ENCODE measurements at places on chromosomes 5 and 9.
A peak's percentile ranks its signal among the peaks of the same experiment; 100 is the strongest.

- no peak overlapping the region for H3K4me3 ChIP-seq
- H3K27ac ChIP-seq = no peak overlapping the region
- no peaks in the 10 kb centered on the region for H3K27me3 ChIP-seq
- H3K4me1 ChIP-seq = no peaks in the 10 kb centered on the region
Measured at GRCh38 chr9:78807286-78807685, 510.4 kb downstream of the PSAT1 start.

DNA sequence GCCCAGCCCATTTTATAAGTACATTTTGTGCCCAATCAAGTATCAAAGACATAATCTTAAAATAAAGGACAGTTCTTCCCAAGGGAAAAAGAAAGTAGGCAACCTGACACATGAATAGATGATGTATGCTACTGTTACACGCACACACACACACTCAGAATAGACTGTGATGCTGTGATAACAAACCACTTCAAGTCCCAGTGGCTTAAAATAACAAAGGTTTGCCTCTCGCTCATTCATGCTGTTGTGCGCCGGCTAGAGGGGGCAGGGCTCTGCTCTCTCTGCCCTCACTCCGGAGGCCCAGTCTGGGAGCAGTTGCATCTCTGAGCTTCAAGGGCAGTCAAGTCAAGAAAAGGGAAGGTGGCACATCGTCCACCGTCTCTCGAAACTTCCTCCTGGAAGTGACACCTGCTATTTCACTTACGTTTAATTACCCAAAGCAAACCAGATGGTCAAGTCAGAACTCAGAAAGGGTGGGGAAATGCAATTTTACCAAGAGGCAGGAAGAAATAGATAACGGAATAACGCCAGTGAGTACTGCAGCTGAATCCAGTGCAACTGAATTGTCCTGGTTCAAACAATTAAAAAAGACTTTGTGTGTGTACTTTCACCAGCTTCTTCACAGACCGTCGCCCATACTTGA, 43.3 kb downstream of the ANKRD33B start:
- DNase-seq = no peak
- peaks cover 16% of the 10 kb centered on the region for H3K4me1 ChIP-seq
- H3K36me3 ChIP-seq = no peaks in the 10 kb centered on the region
- no peaks in the 10 kb centered on the region for H3K27me3 ChIP-seq

DNA sequence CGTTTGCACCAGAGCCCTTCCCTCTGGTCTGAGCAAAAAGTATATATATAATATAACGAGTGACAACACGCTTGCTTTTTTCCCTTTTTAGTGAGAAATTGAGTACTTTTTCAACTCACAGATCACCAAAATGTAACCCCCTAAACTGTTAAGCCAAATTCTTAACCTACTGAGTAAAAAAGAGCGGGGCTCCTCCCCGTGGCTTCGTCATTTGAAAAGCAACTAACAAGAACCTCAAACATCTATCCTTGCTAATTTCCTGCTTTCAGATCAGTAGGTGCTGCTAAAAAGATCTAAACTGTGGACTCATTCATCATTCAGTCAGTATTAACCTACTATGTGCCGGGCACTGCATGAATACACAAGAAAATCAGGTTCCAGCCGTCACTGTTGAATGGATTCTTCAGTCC, 1.0 kb upstream of the PTBP3 start:
- H3K4me3 ChIP-seq = peak overlapping the region; percentile 88
- H3K36me3 ChIP-seq = no peaks in the 10 kb centered on the region
- peak overlapping the region; percentile 86 for H3K27ac ChIP-seq
- peaks cover 22% of the 10 kb centered on the region for H3K4me1 ChIP-seq
- no peaks in the 10 kb centered on the region for H3K27me3 ChIP-seq
- no peak for DNase-seq

DNA sequence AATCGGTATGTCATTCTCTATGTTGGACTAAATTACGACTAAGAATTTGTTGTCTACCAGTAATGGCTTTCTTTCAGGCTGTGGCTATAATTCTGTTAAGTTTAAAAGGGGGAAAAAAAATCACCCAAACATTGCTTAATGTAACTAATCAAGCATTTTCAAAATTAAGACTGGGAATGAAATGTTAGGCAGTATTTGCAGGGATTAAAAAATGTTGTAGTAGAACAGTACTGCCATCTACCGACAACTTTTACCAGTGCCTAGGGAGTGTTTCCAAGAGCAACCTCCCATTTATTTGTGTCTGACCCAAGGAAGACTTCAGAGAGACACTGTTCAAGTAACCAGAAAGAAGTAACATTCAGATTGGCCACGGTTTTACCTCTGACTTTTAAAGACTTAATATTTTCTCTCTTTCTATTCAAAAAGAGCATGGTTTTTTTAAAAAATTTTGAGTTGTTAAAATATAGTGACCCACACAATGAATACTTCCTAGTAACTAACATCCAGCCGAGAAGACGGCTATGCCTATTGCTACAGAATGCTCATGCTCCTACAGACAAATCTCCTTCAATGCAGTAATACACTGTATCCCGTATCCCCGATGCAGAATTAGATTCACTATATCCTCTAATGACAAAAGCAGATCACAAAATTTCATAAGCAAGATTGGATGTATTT, 92.4 kb downstream of the ARL15 start:
- H3K4me3 ChIP-seq = no peak overlapping the region
- H3K4me1 ChIP-seq = peaks cover 9% of the 10 kb centered on the region
- no peak overlapping the region for H3K27ac ChIP-seq
- DNase-seq = no peak

- DNase-seq = no peak
- peaks cover 38% of the 10 kb centered on the region for H3K4me1 ChIP-seq
- H3K27me3 ChIP-seq = no peaks in the 10 kb centered on the region
Measured at GRCh38 chr9:19252174-19252884, 21.8 kb downstream of the DENND4C start.

DNA sequence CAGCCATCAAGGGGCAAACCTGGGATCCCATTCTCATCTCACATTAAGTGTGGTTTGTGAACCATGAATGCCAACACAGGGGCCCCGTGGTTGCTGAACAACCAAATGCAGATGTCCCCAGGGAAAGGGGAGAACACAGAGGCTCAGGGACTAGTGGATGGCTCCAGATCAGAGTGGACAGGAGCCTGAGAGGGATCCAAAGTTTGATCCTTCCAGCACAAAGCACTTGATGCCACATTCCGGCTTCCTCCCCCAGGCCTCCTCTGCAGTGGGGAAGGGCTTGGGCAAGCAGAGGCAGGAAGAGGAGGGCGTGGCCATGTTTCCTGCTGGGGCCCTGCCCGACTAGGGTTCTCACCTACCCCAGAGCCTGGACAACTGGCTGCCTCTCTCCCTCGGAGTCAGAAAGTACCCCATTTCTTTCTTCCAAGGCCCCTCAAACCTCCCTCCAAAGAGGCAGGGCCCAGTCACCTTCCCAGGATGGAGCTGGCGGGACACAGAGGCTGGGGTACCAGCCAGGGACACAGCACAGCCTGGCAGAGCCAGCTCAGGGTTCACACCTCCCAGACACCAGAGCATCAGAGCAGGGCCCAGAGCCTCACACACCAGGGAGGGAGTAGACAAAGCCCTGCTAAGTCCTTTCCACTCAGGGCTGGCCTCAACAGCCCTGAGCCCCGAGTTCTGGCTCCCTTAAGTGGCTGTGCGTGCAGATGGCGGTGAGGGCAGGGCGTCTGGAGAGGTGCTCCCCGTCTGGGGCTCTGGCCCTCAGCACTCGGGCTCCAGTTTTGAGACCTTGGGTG, 4.3 kb upstream of the RNF44 start:
- H3K27me3 ChIP-seq = no peaks in the 10 kb centered on the region
- H3K4me3 ChIP-seq = peak overlapping the region; percentile 88
- H3K27ac ChIP-seq = peak overlapping the region; percentile 91
- peaks cover 45% of the 10 kb centered on the region for H3K4me1 ChIP-seq

DNA sequence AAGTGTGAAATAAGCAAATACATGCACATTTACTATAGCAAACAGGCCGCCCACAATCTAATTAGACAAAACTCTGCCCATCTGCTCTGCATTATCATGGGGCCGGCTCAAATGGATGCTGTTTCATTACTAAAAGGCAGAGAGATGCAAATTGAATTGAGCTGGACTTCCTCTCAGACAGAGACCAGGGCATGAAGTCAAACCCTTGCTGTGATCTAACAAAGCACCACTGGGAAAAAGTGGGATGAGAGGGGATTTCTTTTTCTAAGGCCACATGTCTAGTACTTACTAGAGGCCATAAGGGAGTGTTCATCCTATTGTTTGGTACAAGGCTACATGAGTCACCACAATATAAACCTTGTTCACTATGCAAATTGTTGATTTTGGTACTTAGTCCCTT, 614.7 kb downstream of the ISL1 start:
- H3K4me1 ChIP-seq = no peaks in the 10 kb centered on the region
- no peaks in the 10 kb centered on the region for H3K27me3 ChIP-seq
- no peak for DNase-seq
- H3K27ac ChIP-seq = no peak overlapping the region
- H3K36me3 ChIP-seq = no peaks in the 10 kb centered on the region

GRCh38 chr5:112419164-112419985, at the start of gene EPB41L4A:
TSS of gene EPB41L4A (minus strand) at chr5:112419277. CDS start at chr5:112419039, 238 bp downstream.
- H3K27ac ChIP-seq = peak within 1 kb of the TSS; percentile 86
- H3K36me3 ChIP-seq = no peaks in the 10 kb centered on the region
- H3K4me3 ChIP-seq = peak within 1 kb of the TSS; percentile 95
- H3K27me3 ChIP-seq = peaks cover 19% of the 10 kb centered on the region
- no peak for DNase-seq

DNA sequence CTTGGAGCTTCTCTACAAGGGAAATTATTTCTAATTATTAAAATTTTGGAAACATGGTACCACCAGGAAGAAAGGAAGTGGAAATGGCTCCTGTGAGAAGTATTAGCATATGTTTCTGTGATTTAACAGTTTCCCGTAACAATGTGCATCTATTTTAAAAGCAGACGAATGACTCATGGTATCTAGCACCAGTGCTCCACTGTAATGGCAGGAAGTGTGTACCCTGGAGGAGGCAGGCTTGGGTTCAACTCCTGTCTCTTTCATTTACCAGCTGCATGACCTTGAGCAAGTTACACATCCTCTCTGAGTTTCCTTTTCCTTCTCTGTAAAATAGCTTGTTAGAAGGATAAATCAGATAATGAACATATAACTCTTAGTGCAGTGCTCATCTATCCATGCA, 41.0 kb upstream of the ANGPTL2 start:
- no peak for DNase-seq
- H3K36me3 ChIP-seq = no peaks in the 10 kb centered on the region
- H3K27ac ChIP-seq = no peak overlapping the region
- peaks cover 20% of the 10 kb centered on the region for H3K4me1 ChIP-seq
- peaks cover under 1% of the 10 kb centered on the region for H3K27me3 ChIP-seq
- peak overlapping the region; percentile 15 for H3K4me3 ChIP-seq

- H3K4me1 ChIP-seq = no peaks in the 10 kb centered on the region
- H3K27ac ChIP-seq = no peak overlapping the region
- H3K4me3 ChIP-seq = no peak overlapping the region
- H3K36me3 ChIP-seq = no peaks in the 10 kb centered on the region
Measured at GRCh38 chr5:138819081-138819480, 56.1 kb downstream of the LRRTM2 start.

GRCh38 chr9:117715411-117715989, 11.3 kb downstream of the TLR4 start:
- DNase-seq = no peak
- H3K36me3 ChIP-seq = no peaks in the 10 kb centered on the region
- no peak overlapping the region for H3K4me3 ChIP-seq
- H3K27me3 ChIP-seq = peaks cover 10% of the 10 kb centered on the region
- H3K4me1 ChIP-seq = peaks cover 17% of the 10 kb centered on the region
- no peak overlapping the region for H3K27ac ChIP-seq

- H3K27ac ChIP-seq = no peak overlapping the region
- no peak for DNase-seq
- H3K27me3 ChIP-seq = no peaks in the 10 kb centered on the region
- H3K4me3 ChIP-seq = no peak overlapping the region
- H3K36me3 ChIP-seq = peaks cover 5% of the 10 kb centered on the region
Measured at GRCh38 chr9:26131886-26132285, 453.6 kb upstream of the TUSC1 start.

- H3K4me3 ChIP-seq = no peak overlapping the region
- no peak overlapping the region for H3K27ac ChIP-seq
- DNase-seq = no peak
- H3K27me3 ChIP-seq = no peaks in the 10 kb centered on the region
Measured at GRCh38 chr9:104339692-104340091, 164.4 kb upstream of the OR13F1 start.

DNA sequence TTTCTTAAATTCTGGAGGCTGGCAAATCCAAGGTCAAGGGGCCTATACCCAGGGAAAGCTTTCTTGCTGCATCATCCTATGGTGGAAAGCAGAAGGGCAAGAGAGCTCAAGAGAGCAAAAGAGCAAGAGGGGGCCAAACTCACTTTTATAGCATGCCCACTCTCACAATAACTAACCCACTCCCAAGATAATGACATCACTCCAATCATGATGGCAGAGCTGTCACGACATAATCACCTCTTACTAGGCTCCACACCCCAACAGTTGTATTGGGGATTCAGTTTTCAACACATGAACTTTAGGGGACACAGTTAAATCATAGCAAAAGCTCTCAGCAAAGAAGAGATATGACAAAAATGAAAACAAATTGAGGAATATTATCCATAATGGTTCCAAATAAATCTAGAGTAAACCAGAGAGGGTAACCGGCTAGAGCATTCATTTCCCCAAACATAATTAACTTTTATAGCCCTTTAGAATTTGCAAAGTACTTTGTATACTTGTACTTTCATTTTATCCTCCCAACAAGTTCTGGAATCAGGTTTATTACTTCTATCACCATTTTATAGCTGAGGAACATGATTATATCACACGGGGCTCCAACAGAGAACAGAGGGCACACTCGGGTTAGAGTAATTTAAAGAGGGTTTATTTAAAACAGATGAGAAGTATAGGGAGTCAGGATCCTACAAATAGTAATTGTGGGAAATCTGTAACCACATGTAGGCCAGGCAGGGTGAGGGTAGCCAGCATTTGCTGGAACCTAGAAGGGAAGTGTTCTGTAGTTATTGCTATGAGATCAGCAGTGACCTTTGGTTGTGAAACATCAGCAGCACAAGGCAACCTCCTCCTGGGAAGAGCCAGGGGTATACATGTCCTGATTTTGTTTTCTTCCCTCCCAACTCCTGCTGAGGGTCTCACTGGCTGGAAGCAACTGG, 7.2 kb upstream of the TARS1 start:
- peaks cover 8% of the 10 kb centered on the region for H3K27me3 ChIP-seq
- H3K4me1 ChIP-seq = peaks cover 9% of the 10 kb centered on the region
- H3K36me3 ChIP-seq = peaks cover 6% of the 10 kb centered on the region
- H3K4me3 ChIP-seq = no peak overlapping the region
- DNase-seq = no peak
- no peak overlapping the region for H3K27ac ChIP-seq
